CD8-positive, alpha-beta T cell (primary cell): ENCODE measurements at places on chromosomes 5 and 9.

- no peak for DNase-seq
Observed at GRCh38 chr5:154850255-154851062, at the start of gene FAXDC2. TSS of gene FAXDC2 (minus strand) at chr5:154850603. CDS start at chr5:154838178, 12,425 bp downstream.

- DNase-seq, result no peak
Observed at GRCh38 chr5:124922255-124922975, 176.0 kb upstream of the ZNF608 start.

- DNase-seq, result no peak
Observed at GRCh38 chr5:135514116-135514515, 21.6 kb downstream of the NEUROG1 start.

GRCh38 chr5:68267066-68267465 lies 51.5 kb downstream of the PIK3R1 start:
- no peak for DNase-seq

DNA sequence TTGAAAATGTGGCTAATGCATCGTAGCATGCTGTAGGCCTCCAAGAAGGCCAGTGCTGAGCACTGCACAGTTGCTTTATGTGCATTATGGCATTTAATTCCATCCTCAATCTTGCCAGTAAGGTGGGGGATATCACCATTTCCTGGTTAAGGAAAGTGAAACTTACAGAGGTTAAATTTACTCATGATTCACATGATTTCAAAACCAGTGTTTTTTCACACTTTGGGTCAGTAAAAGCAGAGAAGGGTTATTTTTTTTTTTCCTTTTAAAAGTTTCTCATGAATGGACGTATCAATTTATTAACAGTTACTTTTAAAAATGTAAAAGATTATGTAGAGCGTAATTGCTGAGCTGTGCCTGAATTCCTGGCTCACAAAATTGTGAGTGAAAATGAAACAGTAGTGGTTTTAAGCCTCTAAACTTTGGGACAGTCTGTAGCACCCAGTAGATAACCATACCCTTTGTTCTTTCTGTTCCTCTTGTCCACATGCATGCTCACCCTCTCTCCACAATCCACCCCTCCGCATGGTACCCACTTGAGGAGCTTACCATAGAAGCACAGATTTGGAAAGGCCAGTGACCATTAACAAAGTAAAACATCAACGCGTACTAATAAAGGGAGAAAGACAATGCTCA lies 21.2 kb downstream of the MAST4 start:
- DNase-seq, result no peak
